ENCODE measurements at places on chromosomes 12 and 14.

DNA sequence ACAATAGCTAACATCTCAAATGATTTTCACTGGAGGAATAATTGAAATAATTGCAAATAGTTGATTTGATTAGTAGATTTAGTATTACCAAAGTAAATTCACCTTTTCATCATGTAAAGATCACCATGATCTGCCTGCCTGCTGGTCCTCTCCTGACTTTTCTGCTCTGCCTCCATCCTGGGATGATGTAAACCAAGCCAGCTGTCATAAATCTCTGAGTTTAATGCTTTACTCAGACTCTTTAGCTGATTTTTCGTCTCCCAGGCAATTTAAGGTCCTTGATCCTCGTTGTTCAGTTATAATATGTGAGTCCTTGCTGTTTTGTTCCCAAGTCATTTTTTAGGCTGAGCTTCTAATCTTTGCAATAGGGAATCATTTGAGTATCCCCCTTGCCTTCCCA is 138.0 kb downstream of the ANO4 start:
- DNase-seq: no peak

DNA sequence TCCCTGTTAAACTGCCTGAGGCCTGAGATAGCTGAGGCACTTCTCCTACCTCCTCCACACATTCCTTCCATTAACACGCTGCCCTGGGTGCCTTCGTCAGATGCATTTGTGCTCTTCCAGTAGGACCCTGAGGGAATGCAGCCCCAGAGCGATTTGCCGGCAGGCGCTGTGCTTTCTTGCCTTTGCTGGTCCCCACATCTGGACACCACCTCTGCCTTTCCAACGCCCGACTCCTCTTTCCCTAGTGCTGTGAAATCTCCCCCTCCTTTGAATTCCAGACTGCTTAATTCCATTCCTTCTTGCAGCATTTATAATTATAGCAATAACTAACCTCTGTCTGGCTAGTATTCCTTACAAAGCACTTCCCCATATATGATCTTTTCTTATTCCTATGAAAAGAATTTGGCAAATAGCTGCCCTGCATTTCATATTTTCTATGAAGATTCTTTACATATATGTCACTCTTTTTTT is 88.4 kb downstream of the C12orf75 start:
- DNase-seq: peak; percentile 87

DNA sequence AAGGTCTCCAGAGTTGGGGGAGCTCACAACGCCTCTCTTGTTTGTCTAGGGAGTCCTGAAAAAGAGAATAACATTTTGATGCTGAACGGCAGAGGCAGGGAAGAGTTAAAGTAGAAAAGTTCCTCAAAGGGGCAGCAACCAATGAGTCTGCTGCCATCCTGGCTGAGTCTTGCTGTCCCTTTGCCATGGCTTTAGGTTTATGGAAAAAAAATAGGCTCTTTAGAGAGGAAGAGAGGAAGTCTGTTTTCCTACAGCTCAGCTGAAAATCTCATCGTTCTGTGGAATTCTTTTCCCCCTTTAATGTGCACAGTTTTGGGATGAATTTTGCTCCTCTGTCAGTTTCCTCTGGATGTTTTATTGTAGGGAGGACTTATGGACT is 314.8 kb upstream of the TBX3 start:
- DNase-seq: no peak

DNA sequence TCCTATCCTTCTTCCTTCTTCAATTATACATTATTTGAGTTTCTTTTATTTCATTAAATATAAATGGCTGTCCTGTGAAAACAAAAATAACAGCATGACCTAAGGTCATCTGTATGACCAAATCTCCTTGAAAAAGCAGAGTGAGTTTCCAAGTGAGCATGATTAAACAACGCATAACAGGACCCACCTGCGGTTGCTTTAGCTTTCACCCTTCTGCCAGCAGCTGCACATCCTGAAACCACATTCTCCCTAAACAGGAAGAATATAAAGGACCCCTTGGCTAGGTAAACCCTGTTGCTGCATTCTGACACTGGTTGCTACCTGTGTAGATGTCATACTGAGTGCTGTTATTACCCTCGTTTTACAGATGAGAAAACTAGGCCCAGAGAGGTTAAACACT is 42.8 kb upstream of the CPM start:
- no peak for DNase-seq

DNA sequence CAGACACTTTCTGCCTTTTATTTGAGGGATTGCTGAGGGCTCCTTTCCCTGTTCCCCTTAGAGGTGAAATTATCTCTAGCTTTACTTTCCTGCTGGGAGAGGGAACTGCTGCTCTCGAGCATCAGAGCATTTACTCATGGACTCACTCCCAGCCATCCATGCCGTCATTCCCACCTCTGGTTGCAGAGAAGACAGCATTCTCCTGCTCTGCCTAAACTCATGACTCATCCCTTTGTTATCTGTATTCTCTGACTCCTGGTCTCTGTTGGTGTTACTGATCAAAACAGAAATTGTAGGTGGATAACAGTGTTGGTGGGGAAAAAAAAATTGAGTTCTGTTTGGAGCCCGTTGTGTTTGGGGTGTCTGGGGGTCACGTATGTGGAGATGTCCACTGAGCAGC is 159.3 kb downstream of the TTC8 start:
- peak; percentile 90 for DNase-seq

DNA sequence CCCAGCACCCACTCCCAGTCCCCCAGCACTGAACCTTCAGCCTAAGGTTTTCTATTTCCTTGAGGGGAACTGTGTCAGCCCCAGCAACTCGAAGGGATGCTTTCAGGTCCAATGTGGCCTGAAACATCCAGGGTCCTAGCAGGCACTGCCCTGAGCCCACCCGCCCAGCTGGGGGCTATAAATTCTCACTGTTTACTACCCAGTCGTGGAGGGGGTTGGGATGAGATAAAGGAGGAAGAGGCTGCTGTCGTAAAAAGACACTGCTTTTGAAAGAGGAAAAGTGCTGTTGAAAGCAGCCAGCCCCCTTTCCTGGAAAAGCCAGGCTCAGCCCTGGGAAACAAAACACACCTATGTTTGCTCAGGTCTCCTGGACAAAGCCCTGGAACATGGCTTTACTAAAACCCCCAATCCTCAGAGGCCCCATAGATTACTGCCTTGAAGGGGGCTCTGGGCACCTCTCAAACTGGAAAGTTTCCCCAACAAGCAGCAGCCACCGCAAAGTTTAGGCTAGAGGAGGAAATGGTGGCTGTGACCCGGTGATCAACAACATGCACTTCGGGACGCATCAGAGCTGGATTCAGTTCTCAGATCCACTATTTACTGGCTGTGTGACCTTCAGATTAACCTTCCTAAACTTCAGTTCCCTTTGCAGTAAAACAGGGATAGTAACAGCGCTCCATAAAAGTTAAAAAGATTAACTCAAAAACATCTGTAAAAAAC is 51.0 kb downstream of the ACTN1 start:
- no peak for DNase-seq

- DNase-seq: no peak
These were observed 26.5 kb downstream of the MTA1 start for GRCh38 chr14:105445901-105446845.

- DNase-seq: no peak
These were observed 75.9 kb upstream of the FBRSL1 start for GRCh38 chr12:132413931-132414588.

GRCh38 chr12:125124320-125124966 is 59.2 kb downstream of the AACS start:
- DNase-seq: no peak

DNA sequence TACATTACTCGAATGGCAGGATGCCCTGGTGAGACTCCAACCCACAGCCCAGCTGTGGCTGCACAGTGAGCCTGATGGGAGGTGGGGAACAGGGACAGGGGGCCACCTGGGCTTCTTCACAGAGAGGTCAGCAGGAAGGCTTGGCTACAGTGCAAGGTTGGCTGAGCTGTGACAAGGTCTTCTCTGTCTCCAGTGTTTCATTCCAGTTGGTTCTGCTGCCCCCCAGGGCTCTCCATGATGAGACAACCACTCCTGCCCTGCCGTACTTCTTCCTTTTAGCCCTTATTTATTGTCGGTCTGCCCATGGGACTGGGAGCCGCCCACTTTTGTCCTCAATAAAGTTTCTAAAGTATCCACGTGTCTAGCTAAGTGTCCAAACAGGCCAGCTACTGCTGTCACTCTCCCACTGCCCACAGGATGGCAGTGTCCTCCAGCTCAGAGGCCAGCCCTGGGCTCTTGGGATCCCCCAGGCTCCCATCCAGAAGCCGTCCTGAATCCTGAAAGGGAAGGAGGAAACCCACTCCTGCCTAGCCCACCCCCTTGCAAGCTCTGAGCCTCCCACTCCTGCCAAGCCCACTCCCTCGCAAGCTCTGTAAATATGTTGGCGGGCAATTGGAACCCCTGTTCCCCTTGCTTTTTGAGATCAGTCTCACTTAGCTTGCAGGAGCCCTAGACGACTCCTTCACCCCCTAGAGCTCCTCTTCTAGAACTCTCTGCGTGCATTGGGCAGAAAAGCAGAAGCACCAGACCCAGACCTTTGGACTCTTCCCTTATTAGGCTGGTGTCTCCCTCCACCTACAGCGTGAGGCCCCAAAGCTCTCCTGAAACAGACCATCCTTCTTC is 5.4 kb downstream of the C1QL4 start:
- DNase-seq: peak; percentile 71

- no peak for DNase-seq
These were observed 328.2 kb upstream of the NOVA1 start for GRCh38 chr14:26925876-26926584.

DNA sequence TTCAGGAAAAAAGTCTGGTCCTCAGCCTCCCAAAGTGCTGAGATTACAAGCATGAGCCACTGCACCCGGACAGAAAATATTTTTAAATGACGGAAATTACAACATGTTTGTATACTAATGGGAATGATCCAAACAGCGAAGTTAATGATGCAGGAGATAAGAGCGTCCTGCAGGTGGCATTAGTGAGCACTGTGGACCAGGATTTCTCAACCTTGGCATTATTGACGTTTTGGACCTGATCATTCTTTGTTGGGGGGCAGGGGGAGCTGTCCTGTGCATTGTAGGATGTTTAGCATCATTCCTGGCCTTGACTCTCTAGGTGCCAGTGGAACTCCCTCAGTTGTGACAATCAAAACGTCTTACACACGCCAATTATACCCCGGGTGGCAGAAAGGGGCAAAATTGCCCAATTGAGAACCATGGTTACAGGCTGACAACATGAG is 34.1 kb downstream of the SCFD1 start:
- DNase-seq: peak; percentile 32

DNA sequence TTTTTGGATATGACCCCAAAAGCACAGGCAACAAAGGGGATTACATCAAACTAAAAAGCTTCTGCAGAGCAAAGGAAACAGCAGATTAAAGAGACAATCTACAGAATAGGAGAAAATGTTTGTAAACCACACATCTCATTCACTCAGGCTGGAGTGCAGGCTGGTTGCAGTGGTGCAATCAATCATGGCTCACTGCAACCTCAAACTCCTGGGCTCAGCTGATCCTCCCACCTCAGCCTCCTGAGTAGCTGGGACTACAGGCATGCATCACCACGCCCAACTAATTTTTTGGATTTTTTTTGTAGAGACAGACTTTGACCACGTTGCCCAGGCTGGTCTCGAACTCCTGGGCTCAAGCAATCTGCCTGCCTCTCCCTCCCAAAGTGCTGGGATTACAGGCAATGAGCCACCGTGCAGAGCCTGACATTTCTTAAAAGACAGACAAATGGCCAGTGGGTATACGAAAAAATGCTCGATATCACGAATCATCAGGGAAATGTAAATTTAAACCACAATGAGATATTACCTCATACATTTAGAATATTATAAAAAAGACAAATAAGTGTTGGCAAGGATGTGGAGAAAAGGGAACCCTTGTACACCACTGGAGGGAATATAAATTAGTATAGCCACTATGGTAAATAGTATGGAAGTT is 9.8 kb downstream of the NCKAP5L start:
- peak; percentile 30 for DNase-seq

GRCh38 chr14:69354383-69355153 is 43.5 kb downstream of the ERH start:
- DNase-seq: no peak

GRCh38 chr14:100549834-100550625 is 37.2 kb downstream of the BEGAIN start:
- no peak for DNase-seq

- peak; percentile 18 for DNase-seq
These were observed 12.2 kb downstream of the CAPZA3 start for GRCh38 chr12:18750085-18750484.

- no peak for DNase-seq
These were observed 48.6 kb downstream of the PPP1R36 start for GRCh38 chr14:64598404-64598803.

DNA sequence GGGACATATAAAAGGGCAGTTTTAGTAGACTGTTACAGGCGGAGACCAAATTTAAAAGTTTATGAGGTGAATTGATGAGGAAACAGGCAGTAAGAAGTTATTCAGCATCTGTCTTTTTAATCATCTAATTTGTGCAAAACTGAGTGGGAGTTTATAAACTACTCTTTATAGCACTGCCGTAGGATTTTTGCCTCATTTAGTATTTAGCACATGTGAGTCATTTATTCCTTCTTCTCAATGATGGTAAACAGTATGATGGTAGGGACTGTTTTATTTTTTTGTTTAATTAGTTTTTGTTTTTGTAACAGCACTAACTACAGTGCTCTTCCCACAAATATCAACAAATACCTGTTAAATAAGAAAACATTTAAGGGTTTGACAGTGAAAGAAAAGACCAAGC is 20.6 kb downstream of the TOGARAM1 start:
- no peak for DNase-seq

DNA sequence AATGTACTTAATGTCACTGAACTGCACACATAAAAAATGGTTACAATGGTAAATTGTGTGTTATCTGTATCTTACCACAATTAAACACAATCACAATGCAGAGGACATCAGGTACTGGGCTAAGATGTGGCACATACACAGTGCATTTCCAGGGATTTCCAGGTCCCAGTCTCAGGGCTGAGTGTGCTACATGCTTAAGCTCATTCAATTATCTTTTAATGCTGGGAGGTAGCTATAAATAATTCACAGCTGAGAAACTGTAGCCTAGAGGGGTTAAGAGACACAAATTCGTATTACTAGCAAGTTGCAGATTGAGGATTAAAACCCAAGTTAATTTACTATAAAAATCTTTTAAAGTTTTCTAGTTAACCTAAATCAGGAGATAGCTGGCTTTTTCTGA is 67.1 kb downstream of the CRACR2A start:
- no peak for DNase-seq

- peak; percentile 78 for DNase-seq
These were observed at the start of gene SNX6 for GRCh38 chr14:34629657-34630529. Gene SNX6 (minus strand): TSS chr14:34630148. CDS start chr14:34630116, 32 bp downstream.

- peak; percentile 14 for DNase-seq
These were observed 330.0 kb downstream of the SYT1 start for GRCh38 chr12:79194595-79194994.

DNA sequence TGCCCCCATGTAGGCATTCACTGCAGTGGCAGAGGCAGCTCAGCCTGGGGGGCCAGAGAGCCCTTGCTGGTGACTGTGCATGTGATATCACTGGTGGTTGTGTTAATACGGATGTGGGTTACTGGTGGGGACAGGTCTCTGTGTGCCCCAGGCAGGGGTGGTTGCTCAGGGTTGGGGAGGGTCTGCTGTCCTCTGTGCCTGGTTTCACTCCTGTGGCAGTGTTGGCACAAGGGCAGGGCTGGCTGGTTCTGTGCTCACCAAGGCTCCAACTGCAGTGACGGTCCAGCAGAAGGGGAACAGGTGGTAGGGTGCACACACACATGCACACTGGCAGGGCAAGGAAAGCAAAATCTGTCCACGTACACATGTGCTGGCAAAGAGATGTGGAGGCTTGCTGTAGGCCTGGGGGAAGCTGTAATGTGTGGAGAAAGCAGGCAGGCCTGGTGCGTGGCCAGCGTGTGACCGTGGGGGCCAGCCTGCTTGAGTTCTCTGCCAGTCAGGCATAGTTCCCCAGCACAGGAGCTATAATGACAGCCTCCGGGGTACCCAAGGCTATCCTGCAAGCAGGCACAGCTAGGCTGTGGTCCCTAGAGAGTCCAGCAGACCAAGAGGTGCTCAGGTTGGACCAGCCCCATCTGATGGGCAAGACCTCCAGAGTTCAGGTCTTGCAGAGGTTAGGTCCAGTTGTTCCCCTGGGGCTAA is 254.6 kb downstream of the FBXL14 start:
- no peak for DNase-seq

Measured in EL (cell line).